ENCODE measurements at places on chromosomes 1 and 21.

GRCh38 chr1:78833491-78833890 is 173.0 kb downstream of the ADGRL4 start:
- DNase-seq = peak; percentile 78

DNA sequence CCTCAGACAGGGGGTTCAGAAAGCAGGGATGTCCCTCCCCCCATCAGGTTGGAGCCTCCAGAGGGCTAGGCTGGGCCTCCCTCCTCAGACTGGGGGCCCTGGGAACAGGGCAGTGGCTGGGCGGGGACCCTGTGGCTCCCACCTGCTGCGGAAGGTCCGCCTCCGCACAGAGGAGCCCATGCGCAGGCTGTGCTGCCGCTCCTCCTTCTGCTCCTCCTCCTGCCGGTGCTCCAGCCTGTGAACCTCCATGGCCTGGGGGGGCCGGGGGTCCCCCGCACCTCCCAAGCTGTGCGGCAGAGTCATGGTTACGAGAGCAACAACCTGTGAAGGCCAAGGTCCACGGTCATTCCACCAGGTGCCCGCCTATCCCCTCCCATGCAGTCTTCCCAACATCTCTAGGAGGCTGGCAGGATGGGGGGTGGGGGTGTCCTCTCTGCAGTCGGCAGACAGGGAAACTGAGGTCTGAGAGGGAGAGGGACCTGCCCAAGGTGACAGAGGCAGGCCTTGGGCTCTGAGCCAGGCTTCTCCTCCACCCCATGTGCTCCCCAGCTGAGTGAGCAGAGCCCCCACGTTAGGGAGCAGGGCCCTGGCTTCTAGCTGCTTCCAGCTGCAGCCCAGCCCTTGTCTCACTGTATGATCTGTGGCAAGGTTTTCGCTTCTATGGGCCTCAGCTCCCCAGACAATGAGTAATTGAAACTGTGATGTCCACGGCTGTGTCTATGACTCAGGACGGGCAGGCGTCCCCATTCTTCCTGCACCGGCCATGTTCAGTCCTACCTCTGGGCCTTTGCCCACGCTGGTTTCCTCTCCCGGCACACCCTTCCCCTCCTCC is 3.4 kb downstream of the MYOM3 start:
- DNase-seq = peak; percentile 69

GRCh38 chr1:87400813-87401212 is 72.1 kb downstream of the LMO4 start:
- no peak for DNase-seq

GRCh38 chr1:117275055-117275454 is 64.3 kb upstream of the VTCN1 start:
- peak; percentile 49 for DNase-seq

DNA sequence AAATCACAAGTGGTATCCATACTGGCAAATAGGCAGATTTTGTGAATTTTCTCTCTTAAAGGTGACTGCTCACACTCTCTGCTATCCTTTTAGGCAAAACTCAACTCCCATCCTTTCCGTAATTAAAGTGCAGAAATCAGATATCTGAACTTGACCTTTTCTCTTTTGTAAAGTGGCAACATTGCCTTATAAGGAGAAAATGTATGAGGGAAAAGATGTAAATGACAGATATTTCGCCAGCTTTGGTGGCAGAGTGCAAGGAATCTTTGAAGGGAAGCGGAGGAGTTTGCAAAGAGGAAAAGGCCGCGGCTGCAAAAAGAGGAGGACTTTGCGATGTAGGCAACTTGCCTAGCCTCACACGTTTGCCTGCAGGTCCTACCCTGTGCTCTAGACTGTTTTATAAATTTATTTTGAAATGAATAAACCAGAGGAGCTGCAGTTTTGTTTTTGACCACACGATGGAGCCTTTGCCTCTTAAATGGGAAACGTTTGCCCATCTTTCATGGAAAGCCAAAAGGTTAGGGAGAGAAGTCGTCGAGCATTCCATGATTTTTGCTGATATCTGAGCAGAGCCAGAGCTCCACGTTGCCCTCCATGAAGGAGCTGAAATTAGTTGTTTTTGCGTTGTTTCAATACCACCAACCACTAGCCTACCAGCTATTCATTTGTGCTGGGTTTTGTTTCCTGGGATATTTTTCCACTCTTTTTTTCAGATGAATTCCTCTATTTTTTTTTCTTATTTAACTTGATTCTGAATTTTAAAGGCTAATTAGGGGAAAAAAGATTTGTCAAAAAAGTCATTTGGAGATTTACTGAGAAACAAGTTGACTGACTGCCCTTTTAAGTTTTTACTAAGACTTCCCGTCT is 242.3 kb downstream of the LMX1A start:
- DNase-seq = peak; percentile 30

- no peak for DNase-seq
Measured at GRCh38 chr1:206803221-206803730, 31.0 kb upstream of the IL10 start.

DNA sequence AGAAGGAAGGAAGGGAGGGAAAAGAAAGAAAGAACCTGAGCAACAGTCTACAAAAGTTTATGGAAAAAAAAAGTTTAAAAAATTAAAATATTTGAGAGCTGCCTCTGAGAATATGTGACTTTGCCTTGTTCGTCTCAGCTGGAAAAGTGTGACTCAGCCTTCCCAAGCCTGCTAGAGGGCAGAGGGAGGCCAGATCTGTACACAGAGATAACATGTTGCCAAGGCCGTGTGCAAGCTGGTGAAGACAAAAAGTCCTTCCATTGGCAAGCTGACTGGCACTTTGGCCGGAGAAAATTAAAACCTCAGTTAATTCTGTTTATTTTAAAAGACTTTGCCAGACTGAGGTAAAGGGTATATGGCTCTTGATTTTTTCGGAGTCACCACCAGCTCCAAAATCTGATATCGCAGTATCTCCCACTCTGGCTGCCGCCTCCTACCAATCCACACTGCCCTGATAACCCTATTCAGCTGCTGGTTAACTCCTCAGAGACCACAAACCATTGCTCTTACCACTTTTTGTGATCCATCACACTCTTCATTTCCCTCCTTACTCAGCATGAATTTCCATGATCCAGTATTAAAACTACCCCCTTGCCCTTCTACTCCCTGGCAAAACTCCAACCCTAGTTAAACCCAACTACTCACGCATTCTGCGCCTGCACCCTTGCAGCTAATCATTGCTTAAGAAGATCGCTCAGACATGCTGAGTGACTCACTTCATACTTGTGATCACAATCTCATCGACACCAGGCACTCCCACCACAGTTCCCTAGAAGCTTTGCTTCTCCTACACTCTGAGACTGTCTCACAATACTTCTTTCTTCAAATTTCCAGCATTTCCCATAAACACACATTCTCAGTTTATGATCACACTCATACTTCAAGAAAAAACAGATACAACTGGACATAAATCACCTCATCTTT is 5.7 kb upstream of the PPP1R15B start:
- peak; percentile 97 for DNase-seq

GRCh38 chr1:97144527-97144926 is 422.9 kb downstream of the PTBP2 start:
- peak; percentile 85 for DNase-seq

GRCh38 chr1:204077979-204078696 is 5.2 kb downstream of the SOX13 start:
- peak; percentile 9 for DNase-seq

GRCh38 chr1:6519491-6519934 is 28.0 kb upstream of the PLEKHG5 start:
- no peak for DNase-seq

GRCh38 chr21:36807422-36807928 is 108.6 kb downstream of the SIM2 start:
- DNase-seq = no peak

DNA sequence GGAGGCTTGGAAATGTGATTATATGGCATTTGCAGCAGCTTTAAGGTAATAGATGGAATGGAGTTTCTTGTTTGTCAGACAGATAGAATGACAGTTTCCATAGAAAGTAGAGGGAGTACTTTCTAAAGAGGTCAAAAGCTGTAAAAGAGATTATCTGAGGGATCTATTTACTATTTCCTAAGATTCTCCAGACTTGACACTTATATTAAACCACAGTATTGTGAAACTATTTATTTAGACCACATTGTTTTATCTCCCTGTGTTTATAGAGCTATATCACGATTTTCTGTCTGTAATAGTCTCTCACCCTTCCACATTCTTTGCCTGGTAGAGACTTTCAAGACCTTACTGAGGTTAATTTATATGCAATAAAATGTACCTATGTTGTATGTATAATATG is 66.7 kb downstream of the MAN1A2 start:
- no peak for DNase-seq

GRCh38 chr1:159705251-159705903 is 9.0 kb downstream of the CRP start:
- no peak for DNase-seq

DNA sequence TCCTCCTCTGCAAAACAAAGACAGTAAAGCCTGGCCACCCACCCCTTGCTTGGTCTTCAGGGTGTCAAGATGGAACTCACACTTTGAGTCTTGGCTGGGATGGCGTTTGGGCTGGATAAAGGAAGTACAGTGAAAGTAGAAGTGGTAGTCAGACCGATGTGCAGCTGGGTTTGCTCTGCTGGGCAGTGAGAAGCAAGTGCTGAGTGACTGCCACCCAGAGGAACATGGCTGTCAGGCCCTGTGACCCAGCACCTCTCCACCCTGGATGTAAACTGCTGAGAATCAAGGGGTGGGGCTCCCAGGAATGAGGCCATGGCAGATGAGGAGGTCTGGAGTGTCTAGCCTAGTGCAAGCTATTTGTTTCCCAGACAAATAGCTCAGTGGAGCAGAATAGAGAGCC is 51.2 kb downstream of the POFUT2 start:
- no peak for DNase-seq

- DNase-seq = peak; percentile 74
Measured at GRCh38 chr1:94004924-94005323, 95.7 kb upstream of the GCLM start.

GRCh38 chr1:185608177-185608576 is 126.0 kb upstream of the HMCN1 start:
- DNase-seq = no peak

GRCh38 chr21:34844013-34844923 is 175.5 kb downstream of the CLIC6 start:
- DNase-seq = peak; percentile 71

DNA sequence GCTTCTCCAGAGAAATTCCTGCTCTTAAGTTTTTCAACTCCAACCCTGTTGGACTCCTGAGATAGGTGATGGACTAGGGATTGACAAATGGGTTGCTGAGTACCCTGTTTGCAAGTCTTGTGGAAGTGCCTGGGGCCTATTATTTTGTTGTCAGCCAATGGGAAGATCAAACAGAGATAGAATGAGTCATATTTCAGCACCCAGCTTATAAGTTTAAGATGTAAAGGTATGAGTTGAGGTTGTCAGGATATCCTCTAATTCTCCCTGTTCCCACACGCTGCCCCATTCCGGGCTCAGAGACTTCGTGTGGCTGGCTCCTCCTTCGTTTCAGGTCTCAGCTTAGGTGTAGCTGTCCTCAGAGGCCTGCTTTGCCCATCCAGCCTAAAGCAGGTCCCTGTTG is 91.8 kb downstream of the CENPF start:
- no peak for DNase-seq

DNA sequence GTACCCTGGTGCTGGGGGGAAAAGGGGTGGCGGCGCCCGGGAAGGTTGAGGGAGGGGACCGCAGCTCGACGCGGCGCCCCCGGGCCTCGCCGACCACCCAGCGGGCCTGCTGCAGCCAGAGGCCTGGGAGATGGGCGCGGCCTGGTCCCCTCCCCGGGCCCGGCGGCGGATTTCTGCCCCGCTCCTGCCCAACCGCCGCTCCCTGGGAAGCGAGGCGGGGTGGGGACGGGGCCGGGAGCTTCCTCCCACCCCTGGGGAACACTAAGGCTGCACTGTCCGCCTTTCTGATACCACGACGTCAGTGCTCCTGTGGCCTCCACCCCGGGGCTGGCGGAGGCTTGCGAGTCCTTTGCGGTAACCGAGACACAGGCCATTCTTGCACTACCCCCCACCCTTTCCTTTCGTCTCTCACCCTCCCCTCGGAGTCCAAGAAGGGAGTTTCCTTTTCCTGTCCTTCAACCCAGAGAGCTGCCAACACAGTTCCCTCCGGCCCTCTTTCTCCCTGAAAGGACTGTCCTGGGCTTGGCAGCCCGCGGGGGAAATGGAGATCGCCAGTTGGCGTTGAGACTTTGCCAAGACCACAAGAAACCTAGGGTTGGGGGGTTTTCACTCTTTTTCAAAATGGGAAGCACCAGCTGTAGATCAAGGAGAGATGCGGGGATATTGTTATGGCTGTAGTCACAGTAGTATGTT is 742 bp downstream of the SH3GLB1 start:
- DNase-seq = peak; percentile 50

GRCh38 chr1:98781906-98782305 is 120.4 kb downstream of the SNX7 start:
- no peak for DNase-seq
